Activated T-cell treated with anti-CD3 and anti-CD28 coated beads for 4 hours (primary cell): ENCODE measurements at places on chromosomes 3 and 15.
A peak's percentile ranks its signal among the peaks of the same experiment; 100 is the strongest.

DNA sequence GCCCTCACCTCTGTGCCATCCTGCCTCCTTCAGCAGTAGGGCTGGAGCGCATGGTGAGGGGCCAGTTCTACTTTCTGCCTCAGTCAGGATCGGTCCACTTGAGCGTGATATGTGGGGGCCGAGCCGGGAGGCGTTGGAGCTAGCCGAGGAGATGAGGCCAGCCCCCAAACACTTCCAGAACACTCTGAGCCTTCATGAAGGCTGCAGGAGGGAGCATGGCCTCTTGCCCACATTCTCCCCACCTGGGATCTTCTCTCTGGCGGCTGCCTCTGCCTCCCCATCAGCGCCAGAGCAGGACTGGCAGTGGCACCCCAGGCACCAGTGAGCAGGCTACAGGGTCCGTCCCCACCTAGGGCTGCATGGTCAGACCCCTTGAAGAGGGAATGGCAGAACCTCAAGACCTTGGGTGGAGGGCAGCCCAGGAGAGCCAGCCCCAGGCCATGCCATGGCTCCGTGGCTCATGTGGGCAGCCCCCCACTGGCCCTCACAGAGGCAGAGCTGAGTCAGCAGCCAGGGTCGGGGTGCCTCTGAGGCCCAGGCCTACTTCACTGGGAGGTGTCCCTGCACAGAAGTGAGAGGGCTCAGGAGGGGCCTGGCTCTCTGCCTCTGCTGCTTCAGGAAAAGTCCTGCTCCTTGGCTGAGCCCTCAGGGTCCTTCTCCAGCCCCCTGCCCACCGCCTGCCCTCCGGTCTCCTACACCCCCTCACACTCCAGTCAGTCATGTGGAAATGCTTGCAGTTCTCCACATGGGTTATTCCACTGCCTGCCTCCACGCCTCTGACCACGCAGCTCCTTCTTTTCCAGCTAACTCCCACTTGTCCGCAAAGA, 28.1 kb upstream of the CYP11A1 start:
- no peak for DNase-seq

- DNase-seq = no peak
These were observed 102.5 kb upstream of the UNC13C start for GRCh38 chr15:53875711-53876110.

DNA sequence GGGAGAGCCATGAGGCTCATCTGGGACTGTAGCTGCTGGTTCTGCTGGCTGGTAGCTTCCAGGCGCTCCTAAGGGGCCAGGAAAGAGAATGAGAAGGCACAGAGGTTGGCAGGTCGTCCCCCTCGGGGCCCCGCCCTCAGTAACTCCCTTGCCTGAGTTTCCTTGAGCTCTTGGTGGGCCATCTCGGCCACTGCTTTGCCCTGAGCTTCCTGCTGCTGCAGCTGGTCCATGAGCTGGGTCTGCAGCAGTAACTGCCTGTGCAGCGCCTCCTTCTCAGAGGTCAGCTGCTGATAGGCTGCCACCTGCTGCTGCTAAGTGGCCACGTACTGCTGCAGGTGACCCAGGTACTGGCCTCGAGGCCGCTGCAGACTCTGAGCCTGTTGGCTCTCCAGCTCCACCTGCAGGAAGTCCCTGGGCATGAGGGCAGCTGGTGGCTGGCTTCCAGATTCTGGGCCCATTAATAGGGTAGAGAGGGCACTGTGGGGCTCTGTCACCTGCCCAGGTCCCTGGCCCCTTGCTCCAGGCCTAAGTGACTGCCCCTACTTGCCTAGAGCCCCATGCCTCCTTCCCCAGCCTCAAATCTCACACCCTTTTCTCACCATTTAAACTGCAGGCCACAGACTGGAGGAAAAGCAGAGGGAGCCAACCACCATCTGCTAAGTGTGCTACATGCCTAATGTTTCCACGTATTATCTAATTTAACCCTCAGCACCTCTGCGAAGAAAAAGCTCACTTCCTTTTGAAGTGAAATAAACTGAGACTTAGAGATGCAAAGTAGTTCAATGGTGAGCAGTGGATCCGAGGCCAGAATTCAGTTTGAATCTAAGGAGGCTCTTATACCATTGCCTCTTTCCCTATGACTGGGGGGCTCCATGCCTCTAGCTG, 10.8 kb upstream of the VPS33B start:
- DNase-seq = peak; percentile 19

DNA sequence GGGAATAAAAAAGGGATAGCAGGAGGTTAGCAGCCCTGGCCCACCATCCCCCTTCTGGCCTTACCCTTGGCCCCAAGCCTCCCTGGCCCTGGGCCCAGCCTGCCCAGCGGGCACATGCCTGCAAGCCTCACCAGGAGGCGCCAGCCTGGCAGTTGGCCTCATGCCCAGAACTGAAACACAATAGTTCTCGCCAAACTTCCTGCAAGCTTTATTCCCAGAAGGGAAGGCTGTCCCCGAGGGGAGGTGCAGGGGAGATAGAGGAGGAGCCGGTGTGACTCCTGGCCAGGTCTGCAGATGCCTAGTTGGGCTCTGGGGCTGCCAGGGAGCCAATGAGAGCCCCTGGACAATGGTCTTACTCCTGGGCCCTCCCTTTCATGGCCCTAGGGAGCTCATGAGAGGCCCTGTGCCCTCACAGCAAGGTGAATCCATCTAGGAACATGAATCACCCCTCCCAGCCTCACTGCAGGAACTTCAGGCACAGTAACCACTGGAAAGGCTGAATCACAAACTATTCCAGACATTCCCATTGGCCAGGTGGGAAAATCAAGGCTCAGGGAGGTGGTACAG, 4.0 kb downstream of the CCDC33 start:
- DNase-seq = no peak

GRCh38 chr3:159882367-159882766, 106.3 kb upstream of the IL12A start:
- no peak for DNase-seq

DNA sequence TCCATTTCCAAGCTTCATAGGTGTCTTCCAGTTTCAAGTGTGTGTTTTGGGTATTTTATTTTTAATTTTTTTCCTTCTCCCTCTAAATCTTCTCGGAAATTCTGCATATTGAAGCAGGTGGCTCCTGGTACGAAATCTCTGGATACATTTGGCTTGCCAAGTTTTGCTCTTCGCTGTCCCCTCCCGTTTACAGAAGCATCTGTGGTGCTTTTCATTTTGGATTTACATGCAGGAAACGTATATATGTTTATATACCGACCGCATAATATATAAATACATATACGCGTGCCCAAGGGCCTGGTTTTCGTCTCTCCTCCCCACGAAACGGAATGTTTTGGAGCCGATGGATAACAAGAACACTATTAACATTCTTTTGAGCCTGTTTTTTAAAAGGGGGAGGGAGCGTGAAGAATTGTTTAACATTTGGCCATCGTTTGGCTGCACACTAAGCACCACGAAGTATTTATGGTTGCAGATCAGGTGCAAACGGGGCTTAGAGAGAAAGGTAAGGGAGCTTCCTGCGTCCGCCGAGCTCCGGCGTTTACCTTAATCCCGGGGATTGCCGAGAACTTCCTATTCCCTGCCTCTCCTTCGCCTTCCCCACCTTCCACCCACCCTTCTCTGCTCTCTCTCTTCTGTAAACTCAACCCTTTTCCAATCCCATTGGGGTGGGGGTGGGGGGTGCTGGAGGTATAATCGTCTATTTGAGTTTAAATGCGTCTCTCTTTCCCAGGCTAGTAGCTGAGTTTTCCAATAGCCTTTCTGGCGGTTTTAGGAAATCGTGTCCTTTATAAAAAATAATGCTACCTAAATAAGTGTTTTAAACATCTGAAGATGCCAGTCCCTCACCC, 1.1 kb upstream of the NLGN1 start:
- no peak for DNase-seq

DNA sequence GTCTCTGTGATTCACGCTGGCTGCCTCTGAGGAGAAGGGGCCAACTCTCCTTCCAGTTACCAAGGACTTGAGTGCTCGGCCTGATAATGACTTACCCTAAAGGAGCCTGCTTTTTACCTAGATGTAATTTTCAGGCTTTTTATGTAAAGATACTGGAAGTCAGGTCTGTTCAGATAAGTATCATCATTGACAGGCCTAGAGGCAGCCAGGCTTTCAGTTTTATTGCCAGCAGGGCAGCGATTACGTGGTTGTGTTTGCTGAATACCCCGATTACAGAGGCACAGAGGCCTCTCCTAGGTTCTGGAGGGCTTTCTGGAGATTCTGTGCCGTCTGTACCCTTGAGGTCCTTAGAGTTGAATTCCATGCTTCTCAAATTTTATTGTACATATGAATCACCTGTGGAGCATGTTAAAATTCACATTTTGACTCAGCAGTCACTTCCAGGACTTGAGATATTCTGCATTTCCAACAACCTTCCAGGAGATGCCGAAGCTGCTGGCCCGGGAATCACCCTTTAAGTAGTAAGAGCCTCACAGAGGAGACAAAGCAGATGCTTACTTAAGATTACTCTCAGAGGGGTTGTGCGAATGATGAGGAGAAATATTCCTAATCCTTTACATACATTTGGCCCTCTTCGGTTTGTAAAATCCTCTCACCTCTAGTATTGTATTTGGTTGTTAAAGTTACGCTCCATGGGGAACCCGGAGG, 160.1 kb upstream of the BHLHE40 start:
- DNase-seq = no peak

- no peak for DNase-seq
These were observed 669.9 kb downstream of the OTOL1 start for GRCh38 chr3:162166543-162166942.

DNA sequence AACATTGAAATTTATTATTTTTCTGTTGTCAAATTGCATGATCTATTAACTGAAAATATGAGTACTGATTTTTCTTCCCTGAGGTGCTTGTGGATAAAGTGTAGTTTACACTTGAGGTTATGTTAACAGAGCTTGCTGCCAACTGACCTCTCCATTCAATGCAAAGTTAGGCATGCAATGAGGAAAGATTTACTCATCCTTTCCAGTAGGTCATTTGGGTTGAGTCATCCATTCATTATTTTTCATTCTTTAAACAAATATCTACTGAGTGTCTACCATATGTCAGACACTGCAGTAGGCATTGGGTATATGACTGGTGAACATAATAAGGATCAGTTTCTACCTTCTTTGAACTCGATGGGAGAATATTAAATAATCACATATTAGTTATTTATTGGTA, 604.1 kb downstream of the EDEM1 start:
- no peak for DNase-seq

DNA sequence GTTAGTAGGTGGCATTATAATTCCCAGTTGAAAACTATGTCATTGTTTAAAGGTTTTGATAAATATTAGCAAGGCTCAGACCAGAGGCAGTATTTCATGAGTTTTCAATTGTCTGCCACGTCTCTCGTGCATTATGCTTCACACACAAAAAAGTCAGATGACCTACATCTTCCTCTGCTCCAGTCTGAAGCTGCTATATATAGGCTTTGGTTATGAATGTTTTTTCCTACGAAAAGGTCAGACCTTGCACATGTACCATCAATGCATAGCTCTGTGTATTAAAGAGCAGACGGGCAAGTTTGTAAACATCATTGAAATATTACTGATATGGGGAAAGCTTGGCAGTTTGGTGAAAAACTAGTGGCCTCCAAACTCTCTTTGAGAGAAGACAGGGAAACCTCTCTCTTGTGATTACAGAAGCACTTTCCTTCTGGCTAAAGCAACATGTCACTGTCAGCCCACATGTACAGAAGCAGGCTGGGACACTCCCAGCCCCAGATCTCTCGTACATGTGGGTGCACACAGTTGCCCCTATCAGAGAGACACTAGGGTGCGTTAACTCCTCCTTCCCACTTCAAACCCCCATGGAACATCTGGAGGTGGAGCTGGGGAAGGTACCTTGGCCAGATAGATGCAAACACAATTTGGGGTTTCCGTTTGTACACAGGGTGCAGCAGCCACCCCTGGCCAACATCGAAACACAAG, 184.0 kb upstream of the BCL6 start:
- DNase-seq = no peak

GRCh38 chr3:117543521-117543920, 833.9 kb downstream of the TUSC7 start:
- no peak for DNase-seq

- no peak for DNase-seq
These were observed 269.2 kb upstream of the CNTN3 start for GRCh38 chr3:74883690-74884089.
